ENCODE measurements at places on chromosomes 3 and 15. TPM values are rescaled to one million over a fixed set of nuclear protein-coding genes. Genes with fewer than 3 reads are reported as not detected.

OIP5 gene
- 11.1 TPM for total RNA-seq

DNA sequence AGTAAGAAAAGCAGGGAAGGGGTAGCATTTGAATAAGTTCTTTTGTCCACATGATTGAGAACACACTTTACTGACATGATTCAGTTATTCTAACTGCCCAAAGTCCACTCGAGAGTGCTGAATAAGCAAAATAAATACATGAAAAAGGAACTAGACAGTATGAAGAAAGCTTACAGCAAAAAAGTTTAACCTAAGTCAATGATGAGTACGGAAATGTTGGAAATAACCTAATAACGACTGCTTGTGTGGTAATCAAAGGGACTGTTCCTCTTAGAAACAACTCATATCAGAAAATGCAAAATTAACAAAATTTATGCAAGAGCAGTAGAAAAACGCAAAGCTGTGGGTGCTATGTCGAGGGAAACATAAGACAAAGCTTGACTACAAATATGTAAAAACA is 36.6 kb downstream of the DMXL2 start:
- DNase-seq: no peak
- no peaks in the 10 kb centered on the region for H3K4me1 ChIP-seq
- H3K27me3 ChIP-seq: no peaks in the 10 kb centered on the region
- no peak overlapping the region for H3K4me3 ChIP-seq

DNA sequence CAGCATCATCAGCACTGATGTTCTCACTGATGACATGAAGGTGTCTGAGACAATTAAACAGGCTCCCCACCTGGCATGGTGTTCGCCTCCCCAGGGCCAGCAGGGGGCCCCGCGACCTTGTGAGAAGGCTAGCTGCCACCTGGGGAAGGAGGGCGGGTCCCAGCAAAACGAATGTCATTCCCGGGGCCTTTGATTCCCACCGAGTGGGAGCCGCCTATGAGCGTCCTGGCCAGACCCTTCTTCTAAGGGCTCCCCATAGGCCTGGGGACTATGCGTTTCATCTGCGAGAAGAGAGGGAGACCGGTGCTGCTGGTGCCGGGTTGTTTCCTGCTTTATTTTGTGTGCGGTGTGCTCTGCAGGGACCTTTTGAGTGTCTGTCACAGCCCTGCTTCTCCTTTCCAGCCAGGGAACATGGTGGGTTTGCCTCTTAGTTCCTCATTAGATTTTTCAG is 20.5 kb upstream of the MINDY4B start:
- no peaks in the 10 kb centered on the region for H3K36me3 ChIP-seq
- peaks cover 11% of the 10 kb centered on the region for H3K27me3 ChIP-seq
- H3K4me3 ChIP-seq: no peak overlapping the region
- no peak overlapping the region for H3K27ac ChIP-seq
- peak; percentile 68 for DNase-seq
- peaks cover 2% of the 10 kb centered on the region for H3K4me1 ChIP-seq

DNA sequence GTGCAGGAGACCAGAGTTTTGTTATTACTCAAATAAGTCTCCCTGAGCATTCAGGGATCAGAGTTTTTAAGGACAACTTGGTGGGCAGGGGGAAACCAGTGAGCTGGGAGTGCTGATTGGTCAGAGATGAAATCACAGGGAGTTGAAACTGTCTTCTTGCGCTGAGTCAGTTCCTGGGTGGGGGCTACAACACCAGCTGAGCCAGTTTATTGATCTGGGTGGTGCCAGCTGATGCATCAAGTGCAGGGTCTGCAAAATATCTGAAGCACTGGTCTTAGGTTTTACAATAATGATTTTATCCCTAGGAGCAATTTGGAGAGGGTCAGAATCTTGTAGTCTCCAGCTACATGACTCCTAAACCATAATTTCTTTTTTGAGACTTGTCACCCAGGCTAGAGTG is 13.8 kb upstream of the ZNF662 start:
- H3K4me3 ChIP-seq: no peak overlapping the region
- no peaks in the 10 kb centered on the region for H3K4me1 ChIP-seq
- DNase-seq: no peak
- H3K36me3 ChIP-seq: no peaks in the 10 kb centered on the region
- peaks cover 8% of the 10 kb centered on the region for H3K27me3 ChIP-seq

Data from activated CD4-positive, alpha-beta memory T cell treated with anti-CD3 and anti-CD28 coated beads for 36 hours (primary cell).